ENCODE measurements at places on chromosomes 2 and 18.
A peak's percentile ranks its signal among the peaks of the same experiment; 100 is the strongest.

- no peak overlapping the region for H3K27ac ChIP-seq
- no peak overlapping the region for H3K4me3 ChIP-seq
- H3K4me1 ChIP-seq: no peaks in the 10 kb centered on the region
- DNase-seq: no peak
- no peaks in the 10 kb centered on the region for H3K27me3 ChIP-seq
- H3K36me3 ChIP-seq: no peaks in the 10 kb centered on the region
Observed at GRCh38 chr2:41475959-41476358, 571.9 kb upstream of the PKDCC start.

DNA sequence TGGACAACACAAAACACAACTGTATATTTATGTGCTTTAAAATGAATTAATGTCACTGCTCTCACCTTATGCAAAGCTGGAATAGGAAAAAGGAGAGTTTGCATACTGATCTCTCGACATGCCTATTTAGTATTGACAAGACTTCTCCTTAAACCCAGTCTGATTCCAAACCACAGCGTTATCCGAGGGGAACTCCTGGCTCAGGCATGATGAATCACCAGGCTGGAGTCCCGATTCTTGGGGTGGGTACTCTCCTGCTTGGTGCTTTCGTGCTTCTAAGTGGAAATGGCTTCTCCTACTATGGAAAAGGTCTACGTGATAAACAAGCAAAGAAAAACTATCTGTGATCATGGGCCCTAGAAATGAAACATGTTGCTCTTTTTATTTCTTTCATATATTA is 88.9 kb upstream of the SLC35G4 start:
- no peaks in the 10 kb centered on the region for H3K27me3 ChIP-seq
- no peak overlapping the region for H3K27ac ChIP-seq
- DNase-seq: no peak
- no peak overlapping the region for H3K4me3 ChIP-seq
- H3K4me1 ChIP-seq: no peaks in the 10 kb centered on the region

DNA sequence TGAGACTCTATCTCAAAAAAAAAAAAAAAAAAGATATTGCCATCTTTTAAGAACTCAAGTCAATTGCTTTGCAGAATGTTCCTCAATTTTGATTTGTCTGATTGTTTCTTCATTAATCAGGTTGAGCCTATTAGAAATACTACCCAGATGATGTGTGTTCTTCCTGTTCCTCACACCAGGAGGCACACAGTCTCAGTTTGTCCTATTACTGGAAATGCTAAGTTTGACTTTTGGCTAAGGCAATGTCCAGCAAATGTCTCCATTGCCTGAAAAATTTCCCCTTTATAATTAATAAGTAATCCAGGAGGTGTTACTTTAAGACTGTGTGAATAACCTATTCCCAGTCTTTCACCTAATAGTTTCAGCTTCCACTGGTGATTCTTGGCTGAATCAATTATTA is 28.4 kb downstream of the BOLA3 start:
- H3K27ac ChIP-seq: no peak overlapping the region
- H3K36me3 ChIP-seq: no peaks in the 10 kb centered on the region
- no peak for DNase-seq
- no peak overlapping the region for H3K4me3 ChIP-seq
- no peaks in the 10 kb centered on the region for H3K4me1 ChIP-seq

GRCh38 chr2:85754313-85755095 is 713 bp downstream of the ATOH8 start:
- H3K4me1 ChIP-seq: peaks cover 73% of the 10 kb centered on the region
- H3K27ac ChIP-seq: peak overlapping the region; percentile 86
- peak overlapping the region; percentile 66 for H3K4me3 ChIP-seq
- no peaks in the 10 kb centered on the region for H3K27me3 ChIP-seq
- DNase-seq: no peak

GRCh38 chr18:23738151-23738550 is 48.9 kb downstream of the LAMA3 start:
- no peak overlapping the region for H3K27ac ChIP-seq
- no peak overlapping the region for H3K4me3 ChIP-seq
- no peaks in the 10 kb centered on the region for H3K27me3 ChIP-seq

- H3K4me1 ChIP-seq: no peaks in the 10 kb centered on the region
- no peaks in the 10 kb centered on the region for H3K36me3 ChIP-seq
- no peak overlapping the region for H3K27ac ChIP-seq
- no peak overlapping the region for H3K4me3 ChIP-seq
- DNase-seq: no peak
Observed at GRCh38 chr2:205610437-205610836, 71.9 kb upstream of the NRP2 start.

- H3K4me1 ChIP-seq: no peaks in the 10 kb centered on the region
- no peak for DNase-seq
- H3K36me3 ChIP-seq: no peaks in the 10 kb centered on the region
- H3K4me3 ChIP-seq: no peak overlapping the region
- no peak overlapping the region for H3K27ac ChIP-seq
Observed at GRCh38 chr18:8272254-8272653, 337.0 kb upstream of the RAB12 start.

GRCh38 chr2:240622531-240623235 is 2.6 kb upstream of the GPR35 start:
- no peaks in the 10 kb centered on the region for H3K36me3 ChIP-seq
- no peak for DNase-seq
- H3K27me3 ChIP-seq: no peaks in the 10 kb centered on the region
- H3K27ac ChIP-seq: no peak overlapping the region

DNA sequence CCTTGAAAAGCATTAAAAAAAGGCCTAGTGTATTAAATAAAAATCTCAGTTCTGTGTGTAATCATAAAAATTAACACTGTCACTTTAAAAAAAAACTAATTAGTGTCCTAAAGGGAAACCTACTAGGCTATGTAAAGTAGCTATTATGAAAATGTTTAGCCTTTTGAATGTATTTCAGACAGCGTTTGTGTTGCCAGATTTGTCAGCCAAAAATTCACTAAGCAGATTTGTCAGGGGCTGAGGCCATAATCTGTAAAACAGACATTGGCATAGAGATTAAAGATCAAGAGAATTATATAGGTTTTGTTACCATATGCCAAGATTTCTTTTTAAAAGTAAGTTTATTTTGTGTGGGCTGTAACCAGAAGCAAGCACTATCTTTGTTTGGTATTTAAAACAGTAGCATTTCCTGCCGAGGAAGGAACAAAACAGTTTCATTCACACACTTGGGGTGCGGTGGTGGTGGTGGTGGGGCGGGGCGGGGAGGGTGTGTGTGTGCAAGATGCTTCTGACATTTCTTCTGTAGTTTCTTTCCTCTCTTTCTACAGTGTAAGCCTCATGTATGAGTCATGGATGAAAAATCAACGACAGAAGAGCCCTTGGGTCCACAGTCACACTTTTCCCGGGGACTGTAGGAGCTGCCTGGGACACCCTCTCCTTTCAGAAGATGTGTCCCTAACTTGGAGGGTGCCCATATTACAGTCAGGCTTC is 328.5 kb upstream of the FANCL start:
- H3K4me3 ChIP-seq: no peak overlapping the region
- no peaks in the 10 kb centered on the region for H3K36me3 ChIP-seq
- DNase-seq: no peak
- no peaks in the 10 kb centered on the region for H3K4me1 ChIP-seq

- no peaks in the 10 kb centered on the region for H3K4me1 ChIP-seq
- H3K27me3 ChIP-seq: no peaks in the 10 kb centered on the region
- no peak overlapping the region for H3K27ac ChIP-seq
- no peak for DNase-seq
- H3K4me3 ChIP-seq: no peak overlapping the region
Observed at GRCh38 chr2:155298001-155298400, 599.5 kb downstream of the KCNJ3 start.

DNA sequence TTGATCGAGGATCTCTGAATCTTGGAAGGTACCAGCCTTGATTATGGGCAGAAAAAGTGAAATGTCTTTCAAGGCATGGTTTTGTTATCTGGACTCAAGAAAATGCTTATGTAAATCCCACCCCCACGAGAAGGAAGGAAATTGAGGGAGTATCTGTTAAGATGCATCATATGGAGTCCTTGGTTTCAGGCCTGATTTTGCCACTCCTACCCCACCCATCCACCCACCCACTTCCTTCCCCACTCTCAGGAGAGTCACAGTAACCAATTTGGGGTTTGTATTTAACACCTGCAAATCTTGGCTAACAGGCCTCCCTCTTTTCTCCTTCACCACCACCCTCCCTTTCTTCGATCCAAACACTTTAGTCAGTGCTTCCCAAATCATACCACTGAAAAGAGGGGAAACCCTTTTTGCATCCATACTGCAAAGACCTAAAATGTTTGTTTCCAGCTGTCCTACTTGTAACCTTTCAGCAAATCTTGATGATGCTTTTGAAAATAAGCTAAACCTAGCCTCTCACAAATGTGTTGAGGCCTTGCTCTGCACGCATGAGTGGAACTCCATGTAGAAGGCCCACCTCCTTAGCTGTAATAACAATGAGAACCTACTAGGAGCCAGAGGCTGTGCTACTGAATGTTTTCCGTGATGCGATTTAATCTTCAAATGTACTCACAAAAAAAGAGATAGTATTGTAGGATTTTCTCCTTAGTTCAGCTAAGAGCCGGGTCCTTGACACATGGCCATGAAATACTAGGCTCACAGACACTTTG is 34.8 kb downstream of the POU3F3 start:
- H3K4me1 ChIP-seq: no peaks in the 10 kb centered on the region
- no peaks in the 10 kb centered on the region for H3K36me3 ChIP-seq
- no peaks in the 10 kb centered on the region for H3K27me3 ChIP-seq
- H3K27ac ChIP-seq: no peak overlapping the region
- DNase-seq: no peak

- H3K27ac ChIP-seq: no peak overlapping the region
- no peaks in the 10 kb centered on the region for H3K36me3 ChIP-seq
- no peak for DNase-seq
- peaks cover 4% of the 10 kb centered on the region for H3K4me1 ChIP-seq
Observed at GRCh38 chr2:229152674-229153073, 118.4 kb downstream of the PID1 start.

DNA sequence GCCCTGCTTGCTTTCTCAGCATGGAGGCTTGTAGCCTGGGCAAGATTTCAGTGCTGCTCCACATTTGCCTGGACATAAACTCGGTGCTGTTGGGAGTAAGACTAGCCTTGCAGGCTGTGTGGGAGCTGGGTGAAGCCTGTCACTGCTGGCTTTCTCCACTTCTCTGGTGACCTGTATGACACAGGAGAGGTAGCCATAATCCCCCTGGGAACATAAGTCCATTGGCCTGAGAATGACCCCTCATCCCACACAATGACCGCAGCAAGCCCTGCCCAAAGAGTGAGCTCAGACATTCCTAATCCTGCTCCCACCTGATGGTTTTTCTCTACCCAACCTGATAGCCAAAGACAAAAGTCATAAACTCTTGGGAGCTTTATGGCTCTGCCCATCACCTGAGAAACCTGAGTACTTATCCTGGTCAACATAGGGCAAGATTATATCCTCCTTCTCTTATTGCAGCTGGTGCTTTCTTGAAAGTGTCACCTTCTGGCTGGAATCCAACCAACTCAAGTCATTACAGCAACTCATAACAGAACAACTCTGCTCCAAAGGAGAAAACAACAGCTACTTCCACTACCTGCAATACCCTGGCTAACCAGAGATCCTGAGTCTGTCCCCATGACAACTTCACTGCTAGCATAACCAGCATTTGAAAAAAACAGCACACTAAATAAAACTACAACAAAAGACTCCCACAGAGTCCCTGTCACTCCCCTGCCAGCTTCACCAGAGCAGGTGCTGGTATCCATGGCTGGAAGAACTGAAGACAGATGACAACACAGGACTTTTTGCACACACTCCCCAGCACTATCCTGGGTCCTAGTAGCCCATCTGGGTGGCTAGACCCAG is 834.4 kb upstream of the DDX18 start:
- no peaks in the 10 kb centered on the region for H3K27me3 ChIP-seq
- no peak for DNase-seq
- no peak overlapping the region for H3K4me3 ChIP-seq
- H3K4me1 ChIP-seq: no peaks in the 10 kb centered on the region
- no peak overlapping the region for H3K27ac ChIP-seq

DNA sequence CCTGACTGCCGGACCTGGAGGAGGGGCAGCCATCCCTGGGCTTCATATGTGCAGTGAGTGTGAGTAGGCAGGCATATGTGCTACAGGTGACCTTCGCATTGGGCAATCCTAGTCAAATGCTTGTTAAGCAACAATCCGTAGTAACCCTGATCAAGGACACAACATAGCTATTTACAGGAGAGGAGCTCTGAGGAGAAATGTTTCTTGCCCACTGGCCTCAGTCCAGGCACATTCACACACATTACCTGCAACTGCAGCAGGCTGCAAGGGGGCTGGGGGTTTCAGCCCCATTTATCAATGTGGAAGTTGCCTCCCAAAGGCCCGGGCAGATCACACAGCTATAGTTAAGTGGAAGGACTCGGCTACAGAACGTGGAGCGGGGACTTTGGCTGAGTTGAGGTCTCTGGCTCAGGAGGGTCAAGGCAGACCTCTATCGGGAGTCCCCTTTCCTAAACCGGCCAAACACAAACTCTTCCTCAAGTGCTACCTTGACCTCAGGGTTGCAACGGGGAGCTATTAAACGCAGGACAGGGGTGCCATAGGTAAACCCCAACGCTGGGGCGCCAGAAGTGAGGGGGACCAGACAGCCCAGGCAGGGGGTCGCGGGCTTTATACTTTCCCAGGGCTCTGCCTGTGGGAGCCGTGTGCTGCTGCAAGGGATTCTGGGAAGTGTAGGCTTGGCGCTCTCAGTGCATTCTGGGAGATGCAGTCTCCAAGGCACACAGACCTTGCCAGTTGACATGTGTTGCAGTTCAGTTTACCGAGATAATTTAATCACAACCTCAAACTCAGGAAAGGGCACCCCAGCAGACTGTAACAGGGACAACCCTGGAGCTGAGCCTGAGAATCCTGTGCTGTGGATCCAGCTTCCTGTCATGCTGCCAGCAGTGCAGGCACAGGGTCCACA is 9.4 kb downstream of the KHK start:
- peak overlapping the region; percentile 43 for H3K4me3 ChIP-seq
- H3K36me3 ChIP-seq: no peaks in the 10 kb centered on the region
- DNase-seq: no peak
- no peak overlapping the region for H3K27ac ChIP-seq
- H3K4me1 ChIP-seq: peaks cover 8% of the 10 kb centered on the region

DNA sequence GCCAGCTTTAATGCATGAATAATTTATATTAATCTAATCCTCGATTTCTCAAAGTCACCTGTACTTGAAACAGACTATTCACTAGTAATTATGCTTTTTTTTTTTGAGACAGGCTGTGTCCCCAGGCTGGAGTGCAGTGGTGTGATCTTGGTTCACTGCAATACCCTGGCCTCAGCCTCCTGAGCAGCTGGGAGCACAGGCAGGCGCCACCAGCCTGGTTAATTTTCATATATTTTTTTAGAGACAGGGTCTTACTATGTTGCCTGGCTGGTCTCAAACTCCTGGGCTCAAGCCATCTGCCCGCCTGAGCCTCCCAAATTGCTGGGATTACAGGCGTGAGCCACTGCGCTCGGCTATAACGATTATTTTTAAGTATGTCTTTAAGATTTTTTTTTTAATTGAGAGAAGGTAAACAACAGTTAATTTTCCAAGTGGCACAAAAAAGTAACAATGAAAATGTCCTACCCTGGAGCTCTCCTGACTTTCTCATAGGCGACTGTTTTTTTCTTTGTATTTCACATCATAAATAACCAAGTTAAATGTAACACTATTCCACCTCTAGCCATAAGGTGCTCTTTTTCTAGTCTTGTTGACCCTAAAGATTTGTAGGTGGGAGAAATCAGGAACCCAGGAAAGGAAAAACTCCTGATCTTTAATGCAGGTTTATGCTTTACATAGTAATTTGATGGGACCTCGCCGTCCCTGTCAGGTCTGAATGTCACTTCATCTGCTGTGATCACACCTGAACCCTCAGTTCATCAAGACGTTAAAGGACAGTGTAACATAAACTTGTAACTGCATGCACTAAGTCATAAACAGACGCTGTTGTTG is 1.3 kb upstream of the ANKRD12 start:
- peak overlapping the region; percentile 75 for H3K4me3 ChIP-seq
- DNase-seq: no peak
- peaks cover 34% of the 10 kb centered on the region for H3K4me1 ChIP-seq

All from vagina (tissue), 2 donors.